ENCODE measurements at places on chromosomes 13 and 19.
A peak's percentile ranks its signal among the peaks of the same experiment; 100 is the strongest.

DNA sequence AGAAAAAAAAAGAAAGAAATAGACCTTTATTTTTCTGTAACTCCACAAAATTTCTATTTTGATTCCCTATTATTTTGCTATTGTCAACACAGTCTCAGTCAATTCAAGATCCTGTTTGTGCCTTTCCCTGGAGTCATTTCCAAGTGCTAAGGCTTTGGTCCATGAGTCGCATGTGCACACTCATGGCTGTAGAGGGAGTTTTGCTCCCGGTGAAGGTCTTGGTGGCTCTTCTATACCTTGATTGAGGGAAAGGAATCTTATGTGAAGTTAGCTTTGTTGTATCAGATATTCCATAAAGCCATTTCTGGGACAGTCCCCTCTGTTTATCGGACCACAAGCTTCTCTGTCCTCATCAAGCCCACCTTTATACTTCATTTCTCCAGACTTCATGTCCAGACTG lies 58.7 kb upstream of the ALOX5AP start:
- no peak for DNase-seq

GRCh38 chr13:44147648-44148047 lies 226.0 kb upstream of the SERP2 start:
- DNase-seq: no peak

GRCh38 chr19:7789447-7789846 lies 26.4 kb downstream of the CLEC4M start:
- no peak for DNase-seq

- no peak for DNase-seq
Observed at GRCh38 chr13:22447132-22447886, 733.5 kb upstream of the SGCG start.

GRCh38 chr19:51140441-51140840 lies 1.7 kb upstream of the SIGLEC7 start:
- DNase-seq: no peak

GRCh38 chr19:927780-928401 lies 2.1 kb downstream of the ARID3A start:
- DNase-seq: no peak

GRCh38 chr19:4593409-4593851 lies 33.9 kb upstream of the SEMA6B start:
- DNase-seq: no peak

- no peak for DNase-seq
Observed at GRCh38 chr13:31898378-31899071, 133.0 kb upstream of the FRY start.

- no peak for DNase-seq
Observed at GRCh38 chr13:54597540-54598088, 1569.0 kb downstream of the OLFM4 start.

DNA sequence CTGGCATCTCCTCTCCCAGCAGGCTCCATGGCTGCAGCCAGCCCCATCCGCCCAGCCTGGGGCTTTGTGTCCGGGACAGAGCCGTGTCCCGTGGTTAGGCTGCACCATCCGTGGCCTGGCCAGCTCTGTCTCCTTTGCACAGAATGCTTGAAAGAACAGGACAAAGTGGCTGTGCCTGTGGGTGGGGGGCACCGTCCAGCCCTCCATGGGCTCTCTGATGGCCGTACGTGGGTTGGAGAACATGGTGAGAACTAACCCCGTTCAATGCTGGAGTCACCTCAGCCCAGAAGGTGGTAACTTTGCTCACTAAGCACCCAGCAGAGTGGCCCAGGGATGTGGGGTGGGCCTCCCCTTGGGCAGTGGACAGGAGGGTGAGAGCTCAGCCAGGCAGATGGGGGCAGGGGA lies 2.8 kb downstream of the RPS15 start:
- DNase-seq: no peak

DNA sequence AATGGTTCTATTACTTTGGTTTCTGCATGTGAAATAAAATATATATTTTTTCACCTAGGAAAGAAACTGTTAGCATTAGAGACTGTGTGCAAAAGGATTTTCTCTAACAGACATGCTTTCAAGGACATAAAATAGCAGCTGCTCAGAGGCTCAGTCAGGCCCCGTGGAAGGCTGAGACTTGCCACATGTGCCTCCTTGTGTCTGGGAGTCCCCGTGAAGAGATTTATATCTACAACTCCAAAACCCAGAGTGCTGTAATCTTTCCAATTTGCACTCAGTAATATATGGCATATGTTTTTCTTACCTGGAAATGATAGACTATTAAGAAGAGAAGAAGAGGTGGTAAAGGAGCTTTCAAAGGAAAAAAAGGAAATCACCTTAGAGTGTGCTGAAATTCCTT lies 371.6 kb upstream of the OBI1 start:
- DNase-seq: no peak

DNA sequence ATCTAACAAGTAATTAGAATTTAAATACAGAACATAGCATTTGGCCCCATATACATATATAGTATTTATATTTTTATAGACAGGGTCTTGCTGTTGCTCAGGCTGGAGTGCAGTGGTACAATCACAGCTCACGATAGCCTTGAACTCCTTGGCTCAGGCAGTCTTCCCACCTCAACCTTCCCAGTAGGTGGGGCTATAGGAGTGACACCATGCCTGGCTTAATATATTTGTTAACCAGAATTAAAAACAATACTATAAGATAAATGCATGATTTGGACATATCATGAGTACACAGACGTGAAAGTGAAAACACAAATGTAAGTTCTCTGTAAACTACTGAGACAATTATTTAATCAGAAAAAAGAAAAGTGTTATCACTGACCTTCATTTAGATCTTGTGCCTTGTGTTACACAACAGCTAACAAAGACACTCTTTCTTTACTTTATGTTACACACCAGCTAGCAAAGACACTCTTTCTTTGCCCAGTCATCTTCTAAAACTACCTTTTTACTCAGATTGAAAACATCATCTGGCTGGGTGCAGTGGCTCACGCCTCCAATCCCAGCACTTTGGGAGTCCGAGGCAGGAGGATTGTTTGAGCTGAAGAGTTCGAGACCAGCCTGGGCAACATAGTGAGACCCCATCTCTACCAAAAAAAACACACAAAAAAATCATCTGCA lies 22.6 kb downstream of the CARS2 start:
- no peak for DNase-seq

DNA sequence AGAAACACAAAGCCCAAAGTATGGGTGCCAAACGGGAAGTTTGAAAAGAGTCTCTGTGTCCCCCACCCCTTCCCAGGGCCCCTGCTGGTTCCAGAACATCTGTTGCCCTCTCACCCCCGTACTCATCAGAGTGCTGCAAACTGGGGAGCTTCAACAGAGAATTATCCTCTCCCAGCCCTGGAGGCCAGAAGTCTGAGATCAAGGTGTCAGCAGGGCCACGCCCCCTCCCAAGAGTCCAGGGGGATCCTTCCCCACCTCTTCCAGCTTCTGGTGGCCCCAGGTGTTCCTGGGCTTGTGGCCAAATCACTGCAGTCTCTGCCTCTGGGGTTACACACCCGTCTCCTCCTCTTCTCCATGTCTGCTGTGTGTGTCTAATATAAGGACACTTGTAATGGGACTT lies 183.4 kb downstream of the PTPRS start:
- DNase-seq: no peak

GRCh38 chr19:6710273-6711077 lies 10.0 kb downstream of the C3 start:
- DNase-seq: no peak

DNA sequence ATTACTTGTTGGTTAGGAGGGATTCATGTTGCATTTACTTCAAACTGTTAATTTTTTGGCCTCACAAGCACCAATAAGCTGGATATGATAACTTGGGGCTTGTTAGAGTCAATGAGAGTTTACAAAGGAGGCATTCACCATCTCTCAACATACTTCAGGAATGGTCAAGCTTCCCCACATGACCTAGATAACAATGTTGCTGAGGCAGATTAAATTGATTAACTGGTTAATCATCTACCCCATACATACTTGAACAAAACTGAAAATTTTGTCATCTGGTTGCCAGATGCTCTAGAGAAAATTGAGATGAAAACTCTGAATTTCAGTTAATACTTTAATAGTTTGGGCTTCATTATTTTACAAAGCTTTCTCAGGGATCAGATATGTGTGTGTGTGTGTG lies 43.0 kb upstream of the UBL3 start:
- DNase-seq: no peak

DNA sequence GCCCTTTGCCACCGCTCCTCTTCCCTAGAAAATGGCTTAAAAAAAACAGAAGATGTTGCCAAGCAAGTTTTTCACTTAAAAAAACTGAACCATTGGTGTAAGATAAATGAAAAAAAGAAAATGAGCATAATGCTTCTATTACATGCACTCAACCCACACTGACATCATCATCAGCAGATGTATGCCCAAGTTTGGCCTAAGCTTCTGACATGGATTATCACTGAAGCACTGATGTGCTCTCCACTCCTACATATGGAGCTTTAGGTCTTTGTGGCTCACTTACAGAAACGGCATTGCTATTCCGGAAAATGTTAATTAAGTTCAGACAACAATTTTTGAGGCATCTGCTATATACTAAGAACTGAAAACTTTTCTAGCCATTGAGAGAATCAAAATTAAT lies 8.0 kb downstream of the RXFP2 start:
- DNase-seq: no peak

DNA sequence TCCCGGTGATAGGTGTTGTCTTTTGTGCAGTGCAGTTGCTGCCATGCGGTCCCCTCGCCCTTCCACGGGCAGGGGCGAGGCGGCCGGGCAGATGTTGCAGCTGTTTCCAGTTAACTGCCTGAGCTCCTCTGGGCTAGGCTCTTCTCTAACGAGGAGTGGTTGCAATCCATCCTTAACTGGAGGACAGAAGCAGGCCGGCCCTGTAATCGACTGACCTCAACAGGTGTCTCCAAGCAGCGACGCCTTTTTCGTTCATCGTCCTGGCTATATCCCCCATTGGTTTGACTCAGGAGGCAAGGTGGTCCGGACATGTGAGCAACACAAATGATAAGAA lies 1.9 kb upstream of the TSC22D1 start:
- no peak for DNase-seq

- DNase-seq: no peak
Observed at GRCh38 chr13:59701261-59701660, 462.5 kb downstream of the DIAPH3 start.

- peak; percentile 10 for DNase-seq
Observed at GRCh38 chr19:13396250-13397080, 109.8 kb downstream of the CACNA1A start.

DNA sequence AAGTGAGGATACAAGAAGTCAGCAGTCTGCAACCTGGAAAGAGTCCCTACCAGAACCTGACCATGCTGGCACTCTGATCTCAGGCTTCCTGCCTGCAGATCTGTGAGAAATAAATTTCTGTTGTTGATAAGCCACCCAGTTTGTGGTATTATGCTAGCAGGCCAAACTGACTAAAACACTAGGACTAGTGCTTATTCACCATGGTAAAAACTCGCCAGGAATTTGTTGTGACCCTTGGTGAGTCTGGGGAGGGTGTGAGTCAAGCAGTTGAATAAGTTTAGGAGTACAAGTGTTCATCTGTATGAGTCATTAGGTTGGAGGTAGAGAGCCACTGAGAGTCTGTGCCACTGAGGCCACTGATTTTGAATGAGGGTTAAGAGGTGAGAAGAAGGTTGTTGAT lies 3.6 kb downstream of the ZIK1 start:
- no peak for DNase-seq

DNA sequence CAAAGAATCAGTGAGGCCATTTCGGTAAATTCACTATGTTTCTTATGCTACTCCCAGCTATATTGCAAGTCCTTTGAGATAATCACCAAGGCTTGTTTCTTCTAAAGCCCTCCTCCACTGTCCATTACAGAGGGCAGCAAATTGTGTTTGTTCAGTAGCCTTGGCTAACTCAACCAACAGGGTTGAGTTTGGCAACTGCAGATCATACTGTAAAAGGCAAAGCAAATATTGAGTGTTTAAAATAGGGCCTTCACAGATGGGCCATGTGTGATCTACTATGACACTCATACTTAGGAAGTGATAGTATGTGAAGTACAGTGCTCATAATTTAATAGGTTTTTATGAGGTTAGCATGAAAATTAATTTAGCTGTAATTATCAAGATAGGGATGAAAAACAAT lies 171.3 kb downstream of the DACH1 start:
- DNase-seq: no peak

GRCh38 chr13:23991119-23991518 lies 93.8 kb upstream of the C1QTNF9B start:
- no peak for DNase-seq

- no peak for DNase-seq
Observed at GRCh38 chr13:29499506-29500165, 95.9 kb downstream of the SLC7A1 start.

- DNase-seq: no peak
Observed at GRCh38 chr13:55084630-55085029, 2056.0 kb downstream of the OLFM4 start.

DNA sequence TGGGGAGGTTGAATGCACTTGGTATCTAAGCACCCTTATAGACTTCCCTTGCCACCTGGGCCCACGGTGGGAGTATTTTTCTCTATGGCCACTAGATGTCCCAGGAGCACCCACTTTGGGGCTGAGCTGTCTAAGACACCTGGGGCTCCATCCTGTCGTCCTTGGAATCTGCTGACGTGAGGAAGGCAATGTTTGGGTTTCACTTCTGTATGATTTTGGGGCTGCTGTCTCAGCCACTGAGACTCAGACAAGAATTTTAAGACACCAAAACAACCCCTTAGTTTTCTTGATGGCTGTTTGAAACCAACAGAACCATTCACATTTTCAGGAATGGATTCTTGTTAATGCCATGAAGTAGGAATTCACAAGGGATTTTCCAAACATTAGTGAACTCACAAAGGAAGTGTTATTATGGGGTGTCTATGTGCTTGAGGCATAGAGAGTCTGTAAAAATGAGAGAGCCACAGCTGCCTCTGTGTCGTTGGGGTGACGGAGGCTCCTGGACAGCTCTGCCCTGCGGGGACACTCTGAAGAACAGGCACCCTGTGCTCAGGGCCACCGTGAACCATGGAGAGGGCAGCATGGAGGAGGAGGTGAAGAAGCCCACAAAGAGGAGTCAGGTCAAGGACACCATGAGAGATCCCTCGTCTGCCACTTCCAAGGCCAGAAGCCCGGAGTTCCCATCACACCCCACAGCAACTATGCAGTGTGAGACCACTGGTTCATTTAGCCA lies 106.8 kb upstream of the SPATA13 start:
- no peak for DNase-seq

- no peak for DNase-seq
Observed at GRCh38 chr13:49777746-49778614, 14.5 kb downstream of the KPNA3 start.

All from anterior cingulate cortex (tissue), 58 donors.